Type B pancreatic cell (in vitro differentiated cells): ENCODE measurements at places on chromosomes 5 and 9. TPM values are rescaled to one million over a fixed set of nuclear protein-coding genes. Genes with fewer than 3 reads are reported as not detected.

The PRLR gene
- total RNA-seq = 6.7 and 10.0 TPM in 2 replicates

The FBXO38 gene
- total RNA-seq = 43.6 and 51.5 TPM in 2 replicates

The LCN10 gene
- not detected in 2 replicates for total RNA-seq

The UBE2B gene
- 70.9 and 93.0 TPM in 2 replicates for total RNA-seq

The OR13J1 gene
- total RNA-seq = not detected in 2 replicates

The IFNA21 gene
- total RNA-seq = not detected in 2 replicates

The ARID3C gene
- 0.26 TPM in 1 of 2 replicates, not detected in the other for total RNA-seq

The DIPK1B gene
- total RNA-seq = 40.8 and 48.7 TPM in 2 replicates

The C5orf52 gene
- total RNA-seq = not detected in 2 replicates

The N4BP3 gene
- total RNA-seq = 6.6 and 11.2 TPM in 2 replicates

The ECM2 gene
- 0.24 and 0.51 TPM in 2 replicates for total RNA-seq

GRCh38 chr9:6655036-6655435, 9.5 kb upstream of the GLDC start:
- no peak for DNase-seq

GRCh38 chr9:4689021-4689420, 9.7 kb downstream of the CDC37L1 start:
- no peak for DNase-seq

DNA sequence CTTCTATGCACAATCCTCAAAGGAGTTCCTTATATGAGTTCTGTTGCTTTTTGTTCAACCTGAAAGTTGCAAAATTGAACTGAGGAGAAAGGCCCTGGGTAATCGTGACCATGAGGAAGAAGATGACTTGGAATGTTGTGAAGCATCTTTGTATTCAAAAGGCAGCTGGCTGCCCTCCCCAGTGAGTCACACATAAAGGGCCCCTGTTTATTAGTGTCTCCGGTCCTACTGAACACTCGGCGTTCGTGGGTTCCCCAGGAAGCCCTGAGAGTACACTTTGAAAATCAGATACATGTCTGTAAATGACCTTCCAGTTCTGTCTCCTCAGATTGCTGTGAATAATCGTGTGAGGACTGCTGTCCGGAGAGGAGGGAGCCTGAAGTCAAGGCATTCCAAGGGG, 73.6 kb downstream of the C9orf153 start:
- DNase-seq = no peak

DNA sequence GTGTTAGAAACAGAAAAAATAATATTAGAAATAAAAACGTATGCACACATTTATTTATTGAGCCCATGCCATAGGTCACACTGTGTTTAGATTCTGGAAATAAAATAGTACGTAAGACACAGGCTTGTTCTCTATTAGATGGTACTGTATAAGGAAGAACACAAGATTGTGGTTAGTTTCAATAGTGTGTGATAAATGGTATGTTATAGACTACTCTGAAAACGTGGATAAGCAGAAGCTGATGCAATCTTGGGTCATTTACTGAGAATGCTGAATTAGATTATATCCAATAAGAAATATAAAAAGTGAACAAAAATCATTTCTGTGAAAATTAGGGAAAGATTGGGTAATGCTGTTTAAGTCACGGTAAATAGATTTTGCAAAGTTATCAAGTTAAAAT, 1456.4 kb upstream of the ACO1 start:
- no peak for DNase-seq

DNA sequence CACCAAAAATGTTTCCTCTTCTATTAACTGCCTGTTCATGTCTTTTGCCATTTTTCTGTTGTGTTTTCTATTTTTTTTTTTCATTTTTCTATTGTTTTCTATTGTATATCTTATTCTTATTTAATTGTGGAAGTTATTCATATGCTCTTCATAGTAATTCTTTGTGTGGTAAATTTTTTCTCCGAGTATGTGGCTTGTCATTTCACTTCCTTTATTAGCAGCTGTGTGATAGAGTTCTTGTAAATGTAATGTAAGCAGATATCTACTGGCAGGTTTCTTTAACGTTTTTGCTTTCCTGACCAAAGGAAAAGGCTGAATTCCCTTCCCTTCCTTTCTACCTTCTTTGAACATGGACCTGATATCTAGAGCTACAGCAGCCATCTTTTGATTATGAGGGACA, 5.8 kb upstream of the PLPP1 start:
- DNase-seq = no peak

GRCh38 chr9:83512621-83513020, 25.6 kb downstream of the FRMD3 start:
- DNase-seq = no peak

DNA sequence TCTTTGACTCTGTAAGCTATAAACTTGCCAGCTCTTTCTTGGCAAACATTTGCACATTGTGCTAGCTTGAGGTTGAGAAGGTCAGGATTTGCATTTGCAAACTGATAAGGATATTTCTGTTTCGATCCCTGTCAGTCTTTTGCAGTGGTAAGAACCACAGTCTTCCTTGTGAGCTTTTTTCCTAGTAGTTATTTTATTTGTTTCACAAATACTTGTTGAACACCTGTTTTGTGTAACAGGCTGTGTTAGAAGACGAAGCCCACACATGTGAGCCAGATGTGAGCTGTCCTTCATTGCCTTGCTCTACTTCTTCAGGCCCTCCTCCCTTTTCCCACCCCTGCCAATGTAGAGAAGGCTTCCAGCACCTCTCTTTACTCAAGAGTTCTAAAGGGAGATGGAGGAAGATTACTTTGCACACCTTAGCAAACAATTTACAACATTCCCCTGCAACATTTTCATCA, 327.0 kb upstream of the KLF4 start:
- DNase-seq = no peak

DNA sequence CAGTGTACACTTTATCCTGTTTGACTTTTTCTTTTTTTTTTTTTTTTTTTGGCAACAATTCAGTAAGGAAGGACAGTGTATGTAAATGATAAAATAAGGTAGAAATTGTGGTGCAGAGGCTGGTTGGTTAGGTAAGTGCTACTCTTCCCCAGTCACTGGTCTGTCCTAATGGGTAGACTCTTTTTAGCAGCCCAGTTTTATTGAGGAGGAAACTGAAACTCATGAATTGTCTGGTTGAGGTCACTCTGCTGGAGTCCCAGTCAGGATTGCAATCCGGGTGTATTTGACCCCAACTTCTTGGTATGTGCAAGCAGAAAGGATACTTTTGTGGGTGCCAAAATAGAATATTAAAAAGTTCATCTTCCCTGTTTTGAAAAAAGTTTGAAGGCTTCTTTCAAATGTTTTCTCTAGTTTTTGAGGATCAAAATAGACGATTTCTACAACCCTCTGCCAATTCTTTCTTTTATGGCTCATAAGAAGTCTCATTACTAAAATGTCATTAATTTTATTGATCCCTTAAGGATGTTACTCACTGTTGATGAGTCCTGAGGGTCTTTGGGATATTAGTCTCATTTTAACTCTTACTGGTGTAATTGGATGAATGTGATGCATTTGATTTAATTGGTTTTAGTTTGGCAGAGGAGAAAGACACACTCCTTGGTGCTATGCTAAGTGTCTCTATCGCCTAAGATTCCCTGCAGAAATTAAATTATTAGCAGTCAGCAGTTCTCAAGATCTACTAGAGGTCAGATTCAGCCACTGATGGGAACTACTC, 171.9 kb downstream of the KDM4C start:
- DNase-seq = no peak

GRCh38 chr9:90803860-90804593, 2.4 kb downstream of the SYK start:
- DNase-seq = no peak

DNA sequence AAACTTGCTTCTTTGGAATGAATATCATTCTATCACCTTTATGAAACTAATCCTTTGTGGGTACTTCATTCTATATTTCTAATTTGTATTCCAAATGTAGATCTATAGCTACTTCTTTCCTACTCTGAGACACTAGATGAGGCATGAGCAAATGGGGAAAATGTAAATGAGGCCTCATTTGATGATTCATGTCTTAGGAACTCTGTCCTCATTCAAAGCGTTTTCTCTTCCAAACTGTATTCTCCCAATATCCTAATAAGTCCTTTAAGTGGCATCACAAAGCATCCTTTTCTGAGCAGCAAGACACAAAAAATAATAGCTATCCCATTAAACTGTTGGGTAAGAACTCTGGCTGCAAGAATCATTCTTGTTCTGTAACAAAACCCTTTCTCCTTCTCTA, 56.1 kb downstream of the TTLL11 start:
- DNase-seq = no peak

DNA sequence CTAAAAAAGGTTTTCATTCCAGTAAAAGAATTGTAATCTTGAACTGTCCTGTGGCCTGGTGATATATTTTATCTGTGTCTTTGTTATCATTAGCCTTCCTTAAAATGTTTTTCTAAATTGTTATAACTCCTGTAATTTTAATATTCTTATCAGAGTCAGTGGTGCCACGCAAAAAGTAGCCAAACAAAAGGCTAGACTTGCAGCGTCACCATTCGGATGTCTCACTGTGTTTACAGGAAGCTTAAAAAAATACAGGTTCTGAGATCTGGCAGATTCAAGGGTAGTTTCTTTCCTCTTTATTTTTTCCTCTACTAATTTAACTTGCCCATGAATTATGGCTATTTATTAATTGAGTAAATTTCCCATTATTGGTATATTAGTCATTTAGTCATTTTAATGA, 362.3 kb downstream of the MAT2B start:
- no peak for DNase-seq

- no peak for DNase-seq
Observed at GRCh38 chr5:96657068-96657467, 5.1 kb upstream of the CAST start.

GRCh38 chr9:18923167-18923566, 109.8 kb downstream of the SAXO1 start:
- no peak for DNase-seq

DNA sequence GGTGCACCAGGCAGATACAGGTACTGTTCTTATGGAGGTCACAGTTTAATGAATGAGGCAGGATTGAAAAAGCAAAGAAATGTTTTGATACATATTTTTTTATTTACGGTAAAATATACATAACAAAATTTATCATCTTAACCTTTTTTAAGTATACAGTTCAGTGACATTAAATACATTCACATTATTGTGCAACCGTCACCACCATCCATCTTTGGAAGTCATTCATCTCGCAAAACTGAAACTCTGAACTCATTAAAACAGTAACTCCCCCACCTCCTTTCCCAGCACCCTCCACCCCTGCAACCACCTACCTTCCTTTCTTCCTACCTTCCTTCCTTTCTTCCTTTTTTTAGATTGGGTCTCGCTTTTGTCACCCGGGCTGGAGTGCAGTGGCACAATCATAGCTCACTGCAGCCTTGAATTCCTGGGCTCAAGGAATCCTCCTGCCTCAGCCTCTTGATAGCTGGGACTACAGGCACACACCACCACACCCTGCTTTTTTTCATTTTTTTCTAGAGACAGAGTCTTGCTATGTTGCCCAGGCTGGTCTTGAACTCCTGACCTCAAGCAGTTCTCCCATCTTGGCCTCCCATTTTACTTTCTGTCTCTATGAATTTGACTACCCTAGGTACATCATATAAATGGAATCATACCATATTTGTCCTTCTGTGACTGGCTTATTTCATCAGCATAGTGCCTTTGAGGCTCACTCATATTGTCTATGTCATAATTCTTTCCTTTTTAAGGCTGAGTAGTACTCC, 22.5 kb upstream of the PSD2 start:
- no peak for DNase-seq

GRCh38 chr9:126893079-126893478, 21.5 kb upstream of the RALGPS1 start:
- DNase-seq = no peak

DNA sequence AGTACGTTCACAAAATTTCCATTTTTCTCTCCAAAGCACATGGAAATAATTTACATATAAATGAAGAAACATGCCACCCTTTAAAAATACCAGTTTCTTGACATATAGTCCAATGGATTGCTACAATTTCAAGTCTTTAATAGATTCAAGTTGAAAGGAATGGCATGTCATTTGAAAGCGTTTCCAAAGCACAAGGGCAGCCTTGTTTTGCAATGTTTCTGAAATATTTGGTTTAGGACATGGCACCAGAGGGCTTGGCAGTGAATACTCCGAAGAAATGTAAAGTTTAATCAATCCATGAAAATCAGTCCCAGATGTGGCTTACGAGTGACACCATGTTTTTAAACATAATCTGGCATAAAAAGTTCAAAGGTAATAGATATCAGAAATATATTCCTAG, 333.7 kb downstream of the PDE4D start:
- DNase-seq = no peak

DNA sequence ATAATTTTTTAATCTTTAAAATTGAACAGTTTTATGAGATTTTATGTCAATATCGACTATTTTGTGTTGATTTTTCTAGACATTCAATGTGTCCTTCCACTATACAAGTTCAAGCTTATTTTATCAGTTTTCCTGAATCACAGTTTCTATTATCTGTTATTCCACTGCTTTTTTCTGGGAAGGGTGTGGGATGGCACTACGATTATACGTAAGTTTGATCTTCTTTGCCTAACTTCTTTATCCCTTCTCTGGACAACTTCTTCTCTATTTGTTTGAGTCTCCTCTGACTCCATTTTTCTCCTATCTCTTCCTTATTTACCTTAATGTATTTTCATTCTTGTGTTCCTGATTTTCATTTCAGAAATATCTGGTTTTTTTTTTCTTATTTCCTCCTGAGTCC, 24.5 kb downstream of the TBC1D9B start:
- no peak for DNase-seq

- no peak for DNase-seq
Observed at GRCh38 chr9:127776195-127776923, 2.1 kb downstream of the SH2D3C start.

DNA sequence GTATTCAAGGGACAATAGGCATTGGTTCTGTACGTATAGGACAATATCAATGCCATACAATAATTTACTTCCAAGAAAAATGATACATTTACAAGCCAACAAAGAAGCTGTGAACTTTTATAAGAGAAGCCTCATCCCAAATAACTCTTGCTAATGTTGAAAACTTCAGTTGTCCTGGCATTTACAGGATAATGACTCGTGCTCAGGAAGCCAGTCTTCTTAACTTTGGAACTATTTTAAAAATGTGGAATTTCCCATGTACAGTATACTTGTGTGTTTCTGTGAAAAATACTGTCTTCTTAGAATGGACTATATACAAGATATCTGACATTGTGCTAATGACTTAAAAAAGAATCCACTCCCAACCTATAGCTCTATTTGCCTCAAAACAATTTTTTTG, 1479.3 kb upstream of the CDH9 start:
- DNase-seq = no peak

GRCh38 chr5:152331718-152332117, 73.4 kb downstream of the NMUR2 start:
- no peak for DNase-seq

GRCh38 chr9:81687521-81688261, 1.7 kb downstream of the TLE1 start:
- no peak for DNase-seq
